Activated T-helper 1 cell treated with anti-CD3 and anti-CD28 coated beads, Interleukin-2, amount 50 U/mL, for 16 hours (primary cell): ENCODE measurements at places on chromosomes 13 and 19.

GRCh38 chr13:46648166-46648607 lies 95.2 kb downstream of the LRCH1 start:
- no peak for DNase-seq

GRCh38 chr19:7871437-7872305 lies 2.5 kb downstream of the PRR36 start:
- peak; percentile 65 for DNase-seq

DNA sequence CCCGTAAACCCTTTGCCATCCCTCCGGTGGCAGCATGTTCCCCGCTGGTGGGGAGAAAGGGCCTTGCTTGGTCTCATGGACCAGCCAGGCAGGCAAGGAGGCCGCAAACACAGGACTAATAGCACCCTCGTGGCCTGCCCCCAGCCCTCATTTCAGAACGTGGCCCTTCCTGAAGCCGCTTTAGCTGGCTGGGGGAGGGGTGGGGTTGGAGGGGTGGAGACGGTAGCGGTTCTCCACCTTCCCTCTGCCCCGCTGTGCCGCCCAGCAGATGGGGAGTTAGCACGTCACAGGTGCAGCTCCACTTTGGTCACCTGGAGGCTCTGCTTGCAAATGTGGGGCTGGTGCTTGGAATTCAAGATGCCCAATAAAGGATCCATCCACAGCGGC lies 59.3 kb upstream of the URI1 start:
- DNase-seq: no peak

DNA sequence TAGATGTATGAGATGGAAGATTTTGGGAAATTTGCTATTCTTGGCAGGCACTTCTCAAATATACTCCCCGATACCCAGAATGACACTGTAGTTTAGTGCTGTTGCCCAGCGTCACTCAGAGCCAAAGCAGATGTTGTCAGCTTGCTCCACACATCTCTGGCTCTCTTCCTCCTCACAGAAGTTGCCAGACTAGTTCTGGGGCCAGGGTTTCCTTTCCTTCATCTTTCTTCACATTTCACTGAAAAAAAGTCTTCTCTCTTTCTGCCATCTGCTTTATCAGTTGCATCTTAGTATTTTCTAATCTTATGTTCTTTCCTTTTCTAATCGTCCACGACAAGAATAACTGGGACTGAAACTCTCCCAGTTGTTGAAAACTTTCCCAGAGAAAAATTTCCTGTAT lies 251.4 kb downstream of the RGCC start:
- DNase-seq: no peak

DNA sequence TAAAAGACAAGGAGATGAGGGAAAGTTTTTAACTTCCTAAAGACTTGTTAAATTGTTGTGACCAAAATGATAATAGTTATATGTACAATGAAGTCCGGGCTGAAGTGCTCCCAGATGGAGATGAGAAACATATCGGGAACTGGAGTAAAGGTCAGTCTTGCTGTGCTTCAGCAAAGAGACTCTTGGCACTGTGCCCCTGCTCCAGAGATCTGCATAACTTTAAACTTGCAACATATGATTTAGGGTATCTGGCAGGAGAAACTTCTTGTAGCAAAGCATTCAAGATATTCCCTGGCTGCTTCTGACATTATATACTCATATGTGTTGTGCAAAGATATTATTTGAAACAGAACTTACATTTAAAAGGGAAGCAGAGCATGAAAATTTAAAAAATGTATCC lies 786.6 kb upstream of the SLITRK6 start:
- DNase-seq: no peak

- DNase-seq: no peak
These were observed 7.0 kb downstream of the PDX1 start for GRCh38 chr13:27926644-27927434.

GRCh38 chr19:6076675-6077463 lies 33.4 kb downstream of the RFX2 start:
- DNase-seq: no peak

DNA sequence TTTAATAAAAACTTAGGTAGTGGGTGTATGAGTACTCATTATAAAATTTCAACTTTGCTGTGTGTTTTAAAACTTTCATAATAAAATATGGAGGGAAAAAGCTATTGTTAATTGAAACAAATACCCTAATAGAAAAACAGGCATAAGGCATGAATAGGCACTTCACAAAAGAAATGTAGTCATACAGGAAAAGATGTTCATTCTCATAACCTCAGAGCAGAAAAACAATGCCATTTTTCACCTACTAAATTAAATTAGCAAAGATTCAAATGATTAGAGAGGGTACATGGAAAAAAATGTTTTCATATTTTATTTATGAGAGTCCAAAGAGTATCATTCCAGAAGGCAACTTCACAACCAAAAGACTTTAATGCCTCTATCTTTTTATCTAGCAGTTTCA lies 20.6 kb upstream of the ELF1 start:
- DNase-seq: no peak

DNA sequence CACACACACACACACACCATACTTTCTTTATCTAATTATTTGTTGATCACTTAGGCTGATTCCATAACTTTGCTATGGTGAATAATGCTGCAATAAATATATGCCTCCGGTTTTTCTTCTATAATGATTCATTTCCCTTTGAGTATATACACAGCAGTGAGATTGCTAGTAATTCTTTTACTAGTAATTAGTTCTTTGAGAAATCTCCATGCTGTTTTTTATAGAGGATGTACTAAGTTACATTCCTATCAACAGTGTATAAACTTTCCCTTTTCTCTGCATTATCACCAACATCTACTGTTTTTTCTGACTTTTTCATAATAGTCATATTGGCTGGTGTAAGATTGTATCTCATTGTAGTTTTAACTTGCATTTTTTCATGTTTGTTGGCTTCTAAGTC lies 1405.1 kb downstream of the PCDH9 start:
- no peak for DNase-seq

DNA sequence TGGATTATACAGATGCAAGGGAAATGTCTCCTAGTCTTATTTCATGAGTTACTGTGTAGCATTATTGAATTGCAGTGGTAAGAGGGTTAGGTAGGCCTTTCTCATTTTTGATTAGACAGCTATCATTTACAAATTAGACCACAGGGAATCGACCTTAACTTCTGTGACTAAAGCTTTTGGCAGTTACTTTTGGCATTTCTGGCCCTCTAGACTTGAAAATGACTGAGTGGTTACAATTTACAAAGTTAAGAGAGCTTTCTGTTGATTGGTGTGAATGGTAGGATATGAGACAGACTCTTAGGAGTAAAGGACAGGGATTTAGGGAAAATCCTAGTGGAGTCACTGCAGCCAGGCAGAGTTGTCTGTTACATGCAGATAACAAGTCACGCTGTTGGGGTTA lies 86.1 kb downstream of the GGACT start:
- DNase-seq: no peak

GRCh38 chr19:4134351-4134750 lies 10.4 kb upstream of the MAP2K2 start:
- DNase-seq: no peak

DNA sequence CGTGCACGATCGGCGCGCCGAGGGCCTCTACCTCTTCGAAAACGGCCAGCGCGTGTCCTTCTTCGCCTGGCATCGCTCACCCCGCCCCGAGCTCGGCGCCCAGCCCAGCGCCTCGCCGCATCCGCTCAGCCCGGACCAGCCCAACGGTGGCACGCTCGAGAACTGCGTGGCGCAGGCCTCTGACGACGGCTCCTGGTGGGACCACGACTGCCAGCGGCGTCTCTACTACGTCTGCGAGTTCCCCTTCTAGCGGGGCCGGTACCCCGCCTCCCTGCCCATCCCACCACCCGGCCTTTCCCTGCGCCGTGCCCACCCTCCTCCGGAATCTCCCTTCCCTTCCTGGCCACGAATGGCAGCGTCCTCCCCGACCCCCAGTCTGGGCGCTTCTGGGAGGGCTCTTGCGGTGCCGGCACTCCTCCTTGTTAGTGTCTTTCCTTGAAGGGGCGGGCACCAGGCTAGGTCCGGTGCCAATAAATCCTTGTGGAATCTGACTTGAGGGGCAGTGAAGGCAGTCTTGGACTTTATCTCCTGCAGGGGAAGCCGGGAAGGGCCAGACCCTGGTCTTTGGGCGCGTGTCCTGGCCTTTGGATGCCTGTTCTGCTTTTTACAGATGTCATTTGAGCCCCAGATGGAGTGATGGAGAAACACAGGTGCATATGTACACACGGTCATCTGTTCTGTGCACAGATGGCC lies 2.2 kb downstream of the CLEC11A start:
- DNase-seq: no peak

DNA sequence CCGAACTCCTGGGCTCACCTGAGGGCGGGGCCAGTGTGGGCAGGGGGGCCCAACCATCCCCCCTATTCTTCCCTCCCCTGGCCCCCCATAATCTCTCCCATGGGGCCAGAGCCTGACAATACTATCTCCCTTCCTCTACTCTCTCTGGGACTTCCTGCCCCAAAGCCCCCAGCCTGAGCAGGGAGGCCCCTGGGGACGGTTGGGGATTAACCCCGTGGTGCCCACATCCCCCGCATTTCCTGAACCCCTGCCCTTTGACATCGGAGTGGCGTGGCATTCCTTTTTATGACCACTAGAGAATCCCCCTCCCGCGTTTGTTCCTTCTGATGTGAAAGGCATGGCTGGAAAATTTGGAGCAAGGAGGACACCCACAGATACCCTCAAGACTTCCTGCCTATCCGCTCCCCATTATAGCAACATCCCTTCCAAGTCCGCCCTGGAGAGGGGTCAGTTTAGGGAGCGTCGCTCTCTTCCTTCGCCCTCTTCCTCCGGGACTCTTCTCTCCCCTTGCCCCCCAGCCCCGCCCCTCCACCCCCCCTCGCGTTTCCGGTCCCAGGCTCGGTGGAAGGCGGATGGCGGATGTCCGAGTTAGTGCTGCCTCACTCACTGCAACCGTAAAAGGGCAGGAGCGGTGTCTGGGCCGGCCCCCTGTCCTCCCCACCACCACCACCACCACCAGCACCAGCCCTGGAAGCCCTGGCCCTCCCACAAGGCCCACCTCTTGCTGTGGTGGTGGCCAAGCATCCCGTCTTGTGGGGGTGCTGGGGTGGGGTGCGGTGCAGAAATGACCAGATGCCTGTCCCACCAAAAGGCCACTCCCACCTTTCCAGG lies 1.8 kb downstream of the VASP start:
- DNase-seq: no peak

DNA sequence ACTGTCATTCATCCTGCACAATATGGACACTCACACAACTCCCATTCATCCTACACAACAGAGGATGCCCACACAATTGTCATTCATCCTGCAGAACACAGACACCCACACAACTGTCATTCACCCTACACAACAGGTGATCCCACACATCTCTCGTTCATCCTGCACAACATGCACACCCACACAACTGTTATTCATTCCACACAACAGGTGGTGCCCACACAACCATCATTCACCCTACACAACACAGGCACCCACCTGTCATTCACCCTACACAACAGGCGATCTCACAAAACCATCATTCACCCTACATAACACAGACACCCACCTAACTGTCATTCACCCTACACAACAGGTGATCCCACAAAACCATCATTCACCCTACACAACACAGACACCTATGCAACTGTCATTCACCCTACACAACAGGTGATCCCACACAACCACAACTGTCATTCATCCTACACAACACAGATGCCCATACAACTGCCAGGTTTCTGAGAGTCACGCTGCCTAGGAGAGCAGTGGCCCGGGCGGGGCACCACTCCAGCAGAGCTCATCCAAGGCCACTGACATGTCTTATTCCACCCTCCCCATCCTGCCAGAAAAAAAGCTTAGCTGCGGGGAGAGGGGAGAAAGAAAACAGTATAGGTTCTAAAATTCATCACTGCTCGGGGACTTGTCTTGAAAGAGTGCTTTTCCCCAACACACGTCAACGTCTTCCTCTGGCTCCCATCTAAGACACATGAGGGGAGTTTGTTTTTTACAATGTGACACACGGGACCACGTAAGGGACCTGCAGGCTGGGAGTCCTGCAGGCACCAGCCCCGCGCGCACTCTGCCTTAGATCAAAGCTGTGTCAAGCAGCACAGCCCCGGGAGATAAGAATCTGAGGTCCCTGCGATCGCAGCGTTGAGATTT lies 44.0 kb downstream of the KLF2 start:
- DNase-seq: peak; percentile 51
